ENCODE measurements at places on chromosomes 11 and 22.

- DNase-seq = no peak
These were observed 13.7 kb downstream of the PACS1 start for GRCh38 chr11:66083767-66084166.

DNA sequence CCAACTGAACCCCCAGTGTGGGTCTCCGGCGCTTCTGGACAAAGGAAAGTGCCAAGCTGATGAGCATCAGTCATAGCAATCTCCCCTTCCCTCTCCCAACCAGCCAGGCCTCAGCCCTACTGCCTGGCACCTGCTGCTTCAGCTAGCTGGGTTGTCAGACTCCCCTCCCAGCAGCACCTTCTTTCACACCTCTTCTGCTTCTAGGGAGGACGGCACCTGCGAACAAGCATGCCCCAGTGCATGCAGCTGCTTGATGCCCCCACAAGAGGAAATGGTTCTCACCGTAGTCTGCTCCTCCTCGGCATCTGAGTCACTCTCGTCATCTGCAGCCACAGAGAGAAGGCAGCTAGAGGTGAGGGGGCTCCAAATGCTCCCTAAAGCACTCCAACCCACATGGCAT is 25.4 kb downstream of the THOC5 start:
- DNase-seq = no peak

- peak; percentile 47 for DNase-seq
These were observed 101.6 kb upstream of the AKIP1 start for GRCh38 chr11:8809241-8809938.

DNA sequence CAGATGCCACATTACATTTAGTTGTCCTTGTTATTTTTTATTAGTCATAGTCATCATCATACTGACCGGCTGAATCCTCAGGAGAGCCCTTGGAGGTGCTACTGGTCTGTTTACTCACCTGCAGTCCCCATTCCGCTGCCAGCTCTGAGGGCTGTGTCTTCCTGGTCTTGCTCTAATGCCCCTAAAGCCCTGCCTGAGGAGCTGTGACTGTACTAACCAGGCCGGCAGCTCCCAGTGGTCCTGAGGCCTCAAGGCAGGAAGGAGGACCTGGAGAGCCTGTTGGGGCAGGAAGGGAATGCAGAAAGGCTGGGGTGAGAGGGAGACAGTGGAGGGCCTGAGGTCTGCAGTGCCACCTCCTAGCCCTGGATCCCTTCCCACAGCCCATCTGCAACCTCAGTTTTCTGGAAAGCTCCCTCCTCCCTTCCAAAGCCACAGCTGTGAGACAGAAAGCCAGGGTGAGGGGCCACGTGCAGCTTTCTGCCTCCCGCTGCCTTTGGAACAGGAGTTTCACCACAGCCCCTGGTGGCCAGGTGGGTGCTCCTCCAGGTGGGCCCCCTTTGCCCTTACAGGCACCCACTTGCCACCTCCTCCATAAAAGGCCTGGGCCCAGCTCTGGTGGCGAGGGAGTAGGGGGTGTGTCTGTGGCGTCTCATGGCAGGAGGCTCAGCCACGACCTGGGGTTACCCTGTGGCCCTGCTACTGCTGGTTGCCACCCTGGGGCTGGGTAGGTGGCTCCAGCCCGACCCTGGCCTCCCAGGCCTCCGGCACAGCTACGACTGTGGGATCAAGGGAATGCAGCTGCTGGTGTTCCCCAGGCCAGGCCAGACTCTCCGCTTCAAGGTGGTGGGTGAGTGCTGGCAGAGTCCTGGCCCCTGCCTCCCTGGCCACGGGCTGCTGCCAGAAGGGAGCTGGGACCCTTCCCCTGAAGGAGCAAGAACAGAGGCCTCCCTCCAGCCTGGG is at the start of gene ZP1:
Gene ZP1 (plus strand): TSS at position 632 of the 960 bp plus-strand sequence. CDS start 20 bp downstream, at position 652.
- no peak for DNase-seq

DNA sequence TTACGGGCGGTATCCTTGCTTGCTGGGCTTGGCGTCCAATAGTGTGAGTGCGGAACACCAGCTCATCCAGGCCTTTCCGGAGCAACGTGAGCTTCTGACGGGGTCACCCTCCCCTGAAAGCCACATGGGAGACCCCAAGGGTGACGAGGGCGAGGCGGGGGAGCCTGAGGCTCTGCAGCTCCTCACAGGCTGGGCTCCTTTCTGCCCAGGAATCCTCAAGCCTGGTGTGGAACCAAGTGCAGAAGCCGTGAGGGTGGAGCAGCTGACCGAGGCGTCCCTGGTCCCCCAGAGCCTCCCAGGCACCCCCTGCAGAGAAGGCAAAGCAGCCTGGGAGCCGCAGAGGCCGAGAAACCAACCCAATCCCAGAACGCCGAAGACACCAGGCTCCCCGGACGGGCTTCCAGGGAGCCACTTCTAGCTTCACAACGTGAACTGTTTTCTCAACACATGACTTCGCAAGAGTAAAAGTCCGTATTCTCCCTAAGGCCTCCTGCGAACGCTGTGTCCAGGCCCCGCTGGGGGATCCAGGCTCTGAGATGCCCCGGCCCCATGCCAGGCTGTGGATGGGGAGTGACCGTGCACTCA is 530.3 kb downstream of the BRD1 start:
- DNase-seq = no peak

- DNase-seq = peak; percentile 40
These were observed 267.7 kb downstream of the LARGE1 start for GRCh38 chr22:33652615-33653014.

DNA sequence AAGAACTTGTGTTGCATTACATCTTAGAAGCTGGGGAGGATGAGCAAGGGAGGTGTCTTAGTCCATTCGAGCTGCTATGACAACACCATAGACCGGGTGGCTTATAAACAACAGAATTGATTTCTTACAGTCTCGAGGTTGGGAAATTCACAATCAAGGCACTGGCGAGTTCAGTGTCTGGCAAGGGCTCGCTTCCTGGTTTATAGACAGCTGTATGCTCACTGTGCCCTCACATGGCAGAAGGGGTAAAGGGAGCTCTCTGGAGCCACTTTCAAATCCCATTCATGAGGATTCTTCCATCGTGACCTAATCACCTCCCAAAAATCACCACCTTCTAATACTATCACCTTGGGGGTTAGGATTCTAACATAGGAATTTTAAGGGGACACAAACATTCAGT is 150.0 kb upstream of the NECTIN1 start:
- no peak for DNase-seq

DNA sequence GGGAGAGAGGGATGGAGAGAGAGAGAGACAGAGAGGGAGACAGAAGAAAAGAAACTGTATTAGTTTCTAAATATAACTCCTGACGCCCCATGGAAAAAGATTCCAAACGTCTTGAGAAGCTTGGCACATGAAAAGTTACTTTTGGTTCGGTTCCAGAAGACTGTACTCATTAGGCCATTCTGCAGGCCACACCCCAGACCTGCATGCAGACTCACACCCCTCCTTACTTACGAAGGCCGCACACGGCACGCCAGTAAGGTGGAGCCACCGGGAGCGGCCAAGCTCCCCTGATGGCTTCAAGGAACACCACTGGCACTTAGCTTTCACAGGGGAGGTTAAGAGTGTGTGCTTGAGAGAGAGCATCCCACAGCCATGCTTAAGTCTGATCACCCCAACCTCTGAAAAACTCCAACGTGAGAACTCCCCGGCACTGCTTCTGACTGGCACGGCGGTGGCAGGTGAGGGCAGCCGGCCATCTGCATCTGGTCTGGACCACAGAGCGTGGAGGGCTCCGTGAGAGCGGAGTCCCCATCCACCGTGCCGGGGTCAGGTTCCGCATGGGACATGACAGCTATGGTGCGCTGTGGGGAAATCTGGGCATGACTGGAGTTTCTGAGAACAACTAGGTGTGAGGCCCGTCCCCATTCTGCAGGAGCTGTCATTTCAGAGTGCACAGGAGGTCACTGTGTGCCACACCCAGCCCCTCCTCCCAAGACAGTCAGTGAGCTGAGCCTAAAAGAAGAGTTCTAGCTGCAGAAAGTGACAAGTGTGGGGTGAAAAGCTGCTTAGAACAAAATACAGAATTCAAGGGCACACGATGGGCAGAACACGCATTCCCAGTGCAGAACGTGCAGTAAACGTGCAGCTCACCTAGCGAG is 62.4 kb downstream of the MYH9 start:
- DNase-seq = peak; percentile 97

- no peak for DNase-seq
These were observed 19.6 kb downstream of the NF2 start for GRCh38 chr22:29623059-29623458.

- no peak for DNase-seq
These were observed 1039.2 kb downstream of the TBC1D22A start for GRCh38 chr22:47801541-47802245.

DNA sequence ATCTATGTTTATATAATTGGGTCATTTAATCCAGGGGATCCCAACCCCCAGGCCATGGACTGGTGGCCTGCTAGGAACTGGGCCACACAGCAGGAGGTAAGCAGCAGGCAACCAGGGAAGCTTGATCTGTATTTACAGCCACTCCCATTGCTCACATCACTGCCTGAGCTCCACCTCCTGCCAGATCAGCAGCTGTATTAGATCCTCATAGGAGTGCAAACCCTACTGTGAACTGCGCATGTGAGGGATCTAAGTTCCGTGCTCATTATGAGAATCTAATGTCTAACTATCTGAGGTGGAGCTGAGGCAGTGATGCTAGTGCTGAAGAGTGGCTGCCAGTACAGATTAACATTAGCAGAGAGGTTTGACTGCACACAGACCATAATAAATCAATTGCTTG is 32.8 kb downstream of the MS4A2 start:
- no peak for DNase-seq

DNA sequence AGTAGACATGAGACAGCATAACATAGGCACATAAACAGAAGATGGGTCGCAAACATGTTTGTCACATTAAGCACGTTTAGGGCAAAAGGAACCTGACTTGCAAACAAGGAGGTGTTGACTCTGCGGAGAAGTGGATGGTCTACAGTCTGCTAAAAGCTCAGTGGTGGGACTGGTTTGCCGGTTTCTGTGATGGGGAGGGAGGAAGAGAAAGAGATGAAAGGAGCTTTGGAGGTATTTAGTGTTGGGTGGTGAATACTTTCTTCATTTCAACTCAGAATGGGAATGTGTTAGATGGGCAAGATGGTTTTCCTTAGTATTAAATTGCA is 191.4 kb upstream of the SORL1-AS1 start:
- no peak for DNase-seq

DNA sequence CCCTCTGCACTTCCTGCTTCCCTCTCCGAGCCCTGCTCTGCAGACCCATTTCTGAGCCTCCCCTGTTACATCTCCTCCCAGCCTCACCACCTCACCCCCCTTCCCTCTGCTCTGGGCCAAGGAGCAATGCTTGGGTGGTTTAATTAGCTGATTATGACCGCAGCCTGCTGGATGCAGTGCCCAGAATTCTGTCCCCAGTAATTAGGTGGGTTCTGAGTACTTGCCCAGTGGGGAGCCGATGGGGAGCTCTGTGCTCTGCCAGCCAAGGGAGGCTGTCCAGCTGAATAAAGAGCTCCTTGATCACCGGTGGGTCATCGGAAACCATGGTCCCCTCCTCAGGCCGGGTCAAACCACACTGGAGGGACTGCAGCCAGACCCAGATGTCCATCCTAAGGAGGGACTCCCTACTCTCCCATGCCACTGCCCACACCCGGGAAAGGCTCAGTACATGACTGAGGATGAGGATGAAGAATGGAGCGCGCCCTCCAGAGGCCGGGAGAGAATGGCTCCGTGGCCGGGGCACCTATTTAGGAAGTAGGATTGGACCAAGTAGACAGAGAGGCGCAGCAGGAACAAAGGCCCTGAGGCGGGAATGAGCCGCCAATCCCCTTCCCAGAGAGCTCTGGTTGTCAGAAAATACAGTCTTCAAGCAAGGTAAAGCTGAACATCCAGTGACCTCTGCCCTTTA is 9.1 kb downstream of the ARRB1 start:
- no peak for DNase-seq
